ENCODE measurements at places on chromosomes 3 and 15.

- DNase-seq = no peak
These were observed 166.9 kb upstream of the IL12A start for GRCh38 chr3:159821736-159822135.

GRCh38 chr3:171986176-171986575 lies 53.2 kb upstream of the FNDC3B start:
- DNase-seq = no peak

DNA sequence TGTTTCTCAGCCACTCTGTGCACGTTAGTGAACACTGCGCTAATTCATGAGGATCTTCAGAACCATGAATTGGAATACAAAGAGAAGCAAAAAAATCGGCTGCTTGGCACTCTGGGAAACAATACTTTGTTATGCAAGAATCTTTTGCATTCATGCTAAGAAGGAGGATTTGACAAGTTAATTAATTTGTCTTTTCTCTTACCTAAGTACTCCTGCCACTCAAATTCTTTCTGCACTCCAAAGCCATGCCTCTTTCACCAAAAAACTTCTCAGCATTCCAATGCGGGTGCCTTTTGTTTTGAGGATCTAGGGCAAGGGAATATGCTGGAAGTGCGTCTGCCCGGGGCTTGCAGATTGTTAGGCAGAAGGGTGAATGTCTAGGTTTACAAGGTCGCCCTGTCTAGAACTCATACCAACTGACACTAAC lies 11.3 kb upstream of the KAT2B start:
- no peak for DNase-seq

DNA sequence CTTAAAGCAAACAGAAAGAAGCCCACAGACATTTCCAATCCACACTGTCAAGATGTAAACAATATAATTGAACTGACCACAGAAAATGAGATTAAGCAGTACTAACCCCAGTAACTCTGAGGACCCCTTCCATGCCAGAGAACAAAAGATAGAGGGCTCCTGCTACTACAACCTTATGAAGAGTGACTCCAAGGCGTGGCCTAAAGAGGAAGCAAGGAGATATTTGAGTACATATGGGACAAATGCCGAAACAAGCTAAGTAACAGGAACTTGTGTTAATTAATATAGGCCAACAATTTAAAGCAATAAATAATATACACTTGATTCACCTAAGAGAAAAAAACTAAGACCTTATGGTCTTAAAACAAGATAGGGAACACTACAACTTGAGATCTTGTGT lies 25.0 kb upstream of the VPS39 start:
- DNase-seq = no peak

GRCh38 chr15:68330901-68331300 lies 53.4 kb downstream of the FEM1B start:
- no peak for DNase-seq

GRCh38 chr15:44706401-44706800 lies 4.7 kb downstream of the PATL2 start:
- DNase-seq = no peak

GRCh38 chr15:25424073-25424472 lies 14.8 kb downstream of the UBE3A start:
- no peak for DNase-seq

GRCh38 chr3:88221726-88222125 lies 72.0 kb downstream of the C3orf38 start:
- no peak for DNase-seq

- no peak for DNase-seq
These were observed 12.1 kb upstream of the ALAS1 start for GRCh38 chr3:52185837-52186236.

- DNase-seq = no peak
These were observed 20.6 kb upstream of the SLC4A7 start for GRCh38 chr3:27504749-27505148.

DNA sequence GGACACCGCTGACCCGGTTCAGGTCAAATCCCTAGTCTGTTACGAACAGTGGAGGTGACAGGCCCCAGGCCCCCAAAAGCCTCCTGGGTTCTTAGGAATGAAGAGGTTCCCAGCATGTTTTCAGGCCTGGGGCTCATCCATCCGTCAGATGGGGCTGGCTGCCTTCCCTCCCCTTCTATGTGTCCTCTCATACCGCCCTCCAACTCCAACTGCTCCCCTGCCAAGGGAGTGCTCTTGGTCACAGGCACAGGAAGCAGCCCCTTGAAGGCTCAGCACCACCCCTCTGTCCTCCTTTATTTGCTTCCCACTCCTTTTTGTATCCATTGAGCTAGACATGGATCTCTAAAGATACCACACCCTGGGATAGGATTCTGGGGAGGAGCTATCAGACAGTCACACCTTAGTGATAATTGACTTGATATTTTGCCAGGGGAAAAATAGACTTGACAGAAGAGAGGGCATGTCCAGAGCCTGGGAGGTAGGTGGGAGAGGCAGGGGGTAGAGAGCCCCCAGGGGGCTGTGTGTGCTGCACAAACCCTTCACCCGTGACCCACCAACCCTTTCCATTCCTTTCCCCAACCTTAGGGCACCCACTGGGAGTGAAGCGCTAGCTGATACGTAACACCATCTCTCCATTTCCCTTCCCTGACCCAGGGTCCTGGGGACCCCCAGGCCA lies 10.7 kb upstream of the CSPG4 start:
- no peak for DNase-seq

DNA sequence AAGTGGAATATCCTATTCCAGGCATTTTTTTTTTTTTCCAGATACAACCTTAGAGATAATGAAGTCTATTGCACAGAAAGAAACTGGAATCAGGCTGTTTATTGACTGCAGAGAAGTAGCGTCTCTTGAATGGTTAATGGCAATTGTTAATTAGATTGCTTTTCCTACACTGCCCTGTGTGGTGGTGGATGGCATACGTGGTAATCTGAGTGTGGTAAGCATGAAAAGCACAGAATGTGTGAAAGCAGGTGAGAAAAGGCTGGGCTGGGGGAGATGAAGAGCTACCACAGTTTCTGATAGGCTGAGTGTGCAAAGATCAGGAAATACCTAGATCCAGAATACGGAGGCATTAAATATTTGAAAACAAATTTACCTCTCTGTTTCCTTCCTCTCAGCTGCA lies 486.3 kb upstream of the TBL1XR1 start:
- no peak for DNase-seq

DNA sequence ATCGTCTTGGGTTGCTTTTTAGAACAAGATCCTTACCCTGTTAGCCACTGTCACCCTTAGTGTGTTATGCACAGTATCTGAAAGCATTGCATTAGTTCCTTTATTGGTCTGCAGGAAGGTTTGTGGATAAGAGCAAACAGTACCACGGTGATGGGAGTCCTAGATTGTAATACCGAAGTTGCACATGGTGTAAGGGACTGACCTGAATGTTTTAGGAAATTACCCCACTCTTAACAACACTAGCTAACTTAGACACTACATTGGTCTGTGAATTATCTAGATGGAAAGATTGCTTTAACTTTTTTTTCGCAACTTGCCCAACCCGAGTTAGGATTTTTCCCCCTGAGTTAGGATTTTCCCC lies 1.3 kb downstream of the STT3B start:
- peak; percentile 12 for DNase-seq

DNA sequence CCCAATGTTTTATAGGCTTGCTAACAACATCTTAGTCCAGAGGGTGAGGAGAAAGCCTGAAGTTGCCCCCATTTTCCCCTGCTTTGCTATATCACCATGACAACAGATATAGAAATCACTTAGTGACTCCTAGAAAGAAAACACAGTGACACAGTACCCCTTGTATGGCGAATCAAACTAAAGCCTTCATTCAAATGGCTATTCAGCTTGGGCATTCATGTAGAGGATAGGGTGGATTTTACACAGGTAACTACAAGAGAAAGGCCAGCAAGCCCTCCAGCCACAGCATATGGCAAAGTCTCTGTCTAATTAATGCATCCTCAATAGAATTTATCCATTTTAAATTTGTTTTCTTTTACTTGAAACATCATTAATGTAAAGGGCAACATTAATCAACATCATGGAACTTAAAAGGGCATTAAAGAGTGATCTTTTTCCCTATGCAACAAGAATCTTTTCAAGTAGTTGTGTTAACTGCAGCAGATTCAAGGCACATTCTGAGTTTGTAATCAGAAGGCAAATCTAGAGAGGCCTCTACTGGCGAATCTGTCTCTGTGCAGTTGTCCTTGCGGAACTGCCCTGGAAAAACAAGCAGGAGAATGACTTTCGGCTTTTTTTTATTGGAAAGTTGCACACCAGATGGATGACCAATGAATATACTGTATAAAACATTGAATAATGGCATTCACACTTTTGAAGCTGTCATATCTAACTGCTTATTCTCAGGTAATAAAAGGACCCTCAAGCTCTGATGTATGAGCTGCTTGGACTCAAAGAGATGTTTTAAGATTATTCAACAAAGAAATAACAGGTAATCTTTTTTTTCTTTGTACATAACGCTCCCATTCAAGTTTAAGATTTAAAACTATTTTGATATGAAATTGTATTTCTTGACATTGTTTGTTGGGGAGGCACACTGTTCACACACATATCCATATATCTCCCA lies 621.7 kb upstream of the AGTR1 start:
- no peak for DNase-seq

DNA sequence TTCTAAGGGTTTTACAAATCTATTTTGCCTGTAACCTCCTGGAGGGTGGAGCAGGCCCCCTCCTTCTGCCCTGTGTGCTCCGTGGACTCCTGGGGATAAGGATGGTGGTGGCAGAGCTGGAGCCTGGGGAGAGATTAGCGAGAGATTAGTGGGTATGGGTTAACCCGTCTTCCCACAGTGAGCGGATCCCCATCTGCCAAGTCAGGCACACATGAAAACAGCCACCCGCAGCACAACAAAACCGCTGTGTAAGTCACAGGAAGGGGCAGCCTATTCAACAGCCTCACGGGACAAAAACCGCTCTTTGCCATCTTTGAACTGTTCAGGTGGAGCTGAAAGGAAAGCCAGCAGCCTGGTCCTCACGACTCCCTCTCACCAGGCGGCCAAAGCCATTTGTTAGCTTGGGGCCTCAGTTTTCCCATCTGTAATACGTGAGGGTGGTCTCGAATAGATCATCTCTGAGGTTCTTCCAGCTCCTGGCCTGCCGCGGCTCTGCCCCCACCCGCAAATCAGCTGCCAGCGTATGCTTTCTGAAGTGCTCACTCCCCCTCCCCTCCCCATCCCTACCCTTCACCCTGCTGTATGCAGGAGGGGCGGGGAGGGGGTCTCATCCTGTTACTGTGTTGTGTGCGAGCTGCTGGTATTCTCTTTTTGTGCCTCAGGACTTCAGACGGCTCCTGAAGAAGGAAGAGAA lies 43.6 kb downstream of the PDIA5 start:
- no peak for DNase-seq

DNA sequence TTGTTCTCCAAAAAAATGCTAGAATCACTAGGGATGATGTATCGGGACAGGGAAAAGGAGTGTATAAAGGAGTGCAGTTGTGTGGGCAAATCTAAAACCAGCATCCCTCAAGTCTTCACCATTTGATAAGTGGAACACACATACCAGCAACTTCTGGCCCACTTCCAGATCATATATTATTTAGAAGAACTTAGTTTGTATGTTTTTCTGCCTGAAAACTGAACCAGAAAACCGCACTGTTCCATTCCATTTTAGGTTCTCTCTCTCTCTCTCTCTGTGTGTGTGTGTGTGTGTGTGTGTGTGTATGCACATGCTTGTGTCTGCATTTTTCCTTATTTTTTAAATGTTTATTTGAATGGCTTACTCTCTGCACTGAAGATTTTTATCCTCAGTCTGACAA lies 93.5 kb downstream of the SERPINI1 start:
- no peak for DNase-seq

- DNase-seq = no peak
These were observed 38.7 kb upstream of the CA12 start for GRCh38 chr15:63420333-63420747.

GRCh38 chr3:13556207-13556606 lies 7.3 kb downstream of the FBLN2 start:
- no peak for DNase-seq

DNA sequence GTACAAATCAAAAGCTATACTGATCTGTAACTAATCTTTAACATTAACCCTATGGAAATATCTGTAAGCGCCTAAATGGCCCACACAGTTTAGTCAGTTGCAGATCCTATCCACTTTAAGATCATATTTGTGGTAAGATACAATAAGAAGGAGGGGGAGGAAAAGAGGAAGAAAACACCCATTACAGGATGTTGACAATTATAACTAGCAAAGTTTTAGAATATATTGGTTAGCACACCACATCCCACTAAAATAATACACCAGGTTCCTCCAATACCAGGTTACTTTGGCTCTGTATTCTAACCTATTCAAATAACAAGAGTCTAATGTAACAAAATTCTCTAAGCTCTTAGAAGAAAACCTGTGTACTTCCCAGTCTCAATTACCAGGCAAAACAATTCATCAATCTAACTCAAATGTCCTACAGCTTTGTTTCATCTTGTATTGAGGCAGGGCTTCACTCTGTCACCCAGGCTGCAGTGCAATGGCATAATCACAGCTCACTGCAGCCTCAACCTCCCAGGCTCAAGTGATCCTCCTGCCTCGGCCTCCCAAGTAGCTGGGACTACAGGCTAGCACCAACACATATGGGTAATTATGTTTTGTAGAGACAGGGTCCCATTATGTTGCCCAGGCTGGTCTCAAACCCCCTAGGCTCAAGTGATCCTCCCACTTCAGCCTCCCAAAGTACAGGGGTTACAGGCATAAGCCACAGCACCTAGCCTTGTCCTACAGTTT lies 4.2 kb downstream of the SLC4A7 start:
- DNase-seq = no peak

GRCh38 chr3:193240850-193241706 lies at the start of gene PLAAT1:
Gene PLAAT1, plus strand, starts transcription at chr3:193241222. Its CDS starts 14,429 bp downstream, at chr3:193255651.
- DNase-seq = no peak

Data from stimulated activated CD4-positive, alpha-beta T cell treated with anti-CD3 and anti-CD28 coated beads, Interleukin-12 subunit alpha, Interleukin-12 subunit beta, amount 100 ng/mL, for 48 hours (primary cell).